ENCODE measurements at places on chromosomes 16 and 17.

GRCh38 chr17:16929757-16930520 is 42.0 kb downstream of the TNFRSF13B start:
- no peak for DNase-seq

GRCh38 chr17:27504188-27504995 is 48.1 kb downstream of the KSR1 start:
- DNase-seq, result no peak

DNA sequence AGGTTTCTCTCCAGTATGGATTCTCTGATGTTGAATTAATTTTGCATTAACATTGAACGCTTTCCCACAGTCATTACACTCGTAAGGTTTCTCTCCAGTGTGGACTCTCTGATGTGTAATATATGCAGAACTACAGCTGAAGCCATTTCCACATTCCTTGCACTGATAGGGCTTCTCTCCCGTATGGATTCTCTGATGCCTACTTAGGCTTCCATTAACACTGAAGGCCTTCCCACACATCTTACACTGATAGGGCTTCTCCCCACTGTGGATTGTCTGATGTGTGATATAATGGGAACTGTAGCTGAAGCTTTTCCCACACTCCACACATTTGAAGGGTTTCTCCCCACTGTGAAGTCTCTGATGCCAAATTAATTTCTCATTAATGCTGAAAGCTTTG is 7.2 kb upstream of the TLE7 start:
- no peak for DNase-seq

DNA sequence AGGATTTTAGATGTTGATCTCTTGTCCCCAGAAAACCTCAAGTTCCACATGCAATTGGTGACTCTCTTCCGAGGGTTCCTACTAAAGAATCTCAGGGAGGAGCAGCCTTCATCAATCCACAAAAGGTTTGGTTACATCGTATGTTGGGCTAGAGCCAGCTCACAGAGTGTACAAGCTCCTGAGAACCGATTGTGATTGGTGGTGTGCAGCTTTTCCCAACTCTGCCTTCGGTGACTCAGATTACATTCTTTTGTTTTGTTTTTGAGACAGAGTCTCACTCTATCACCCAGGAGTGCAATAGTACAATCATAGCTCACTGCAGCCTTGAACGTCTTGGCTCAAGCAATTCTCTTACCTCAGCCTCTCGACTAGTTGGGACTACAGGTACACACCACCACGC is 172.4 kb downstream of the PMP22 start:
- no peak for DNase-seq

DNA sequence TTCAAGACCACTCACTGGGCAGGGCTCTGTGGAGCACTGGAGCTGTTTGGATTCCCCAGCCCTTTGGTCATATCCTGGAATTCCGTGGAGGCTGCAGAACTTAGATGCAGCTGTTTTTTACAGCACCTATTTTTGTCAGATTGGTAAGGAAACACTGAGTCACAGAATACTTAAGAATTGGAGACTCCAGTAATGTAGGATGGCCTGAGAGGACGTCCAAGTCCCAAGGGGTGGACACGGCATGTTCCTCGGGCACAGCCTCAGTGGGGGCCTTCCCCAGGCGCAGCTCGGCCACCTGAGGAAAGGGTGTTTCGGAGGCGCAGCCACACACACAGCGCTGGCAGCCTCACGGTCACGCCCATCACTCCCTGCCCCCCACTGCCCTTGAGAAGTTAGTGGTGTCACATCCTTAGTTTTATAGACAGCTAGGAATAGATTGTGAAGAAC is 14.8 kb downstream of the PLD6 start:
- DNase-seq, result no peak

GRCh38 chr17:48589831-48590606 is at the start of gene HOXB3:
Gene HOXB3, minus strand, starts transcription at chr17:48590241. Its CDS starts 37,767 bp downstream, at chr17:48552474.
- DNase-seq, result no peak

- no peak for DNase-seq
Measured at GRCh38 chr16:80100846-80101451, 439.8 kb upstream of the DYNLRB2 start.

GRCh38 chr16:4097826-4098240 is 18.4 kb downstream of the ADCY9 start:
- DNase-seq, result no peak

DNA sequence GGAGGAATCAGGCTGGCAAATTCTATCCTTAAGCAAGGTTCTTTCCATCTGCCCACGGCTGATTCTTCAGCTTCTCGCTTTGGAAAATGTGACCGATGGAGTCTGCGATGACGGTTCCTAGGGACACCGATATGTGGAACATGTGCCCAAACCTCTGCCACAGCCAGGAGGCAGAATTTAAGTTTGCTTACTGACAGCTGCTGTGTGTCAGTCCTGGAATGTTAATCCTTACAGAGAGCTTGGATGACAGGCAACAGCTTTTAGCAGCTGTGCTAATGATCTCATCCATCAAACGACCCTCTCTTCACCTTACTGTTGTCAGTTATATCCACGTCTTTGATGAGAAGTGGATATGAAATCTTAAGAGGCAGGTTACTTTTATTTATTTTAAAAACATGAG is 11.4 kb upstream of the MYH13 start:
- no peak for DNase-seq

- no peak for DNase-seq
Measured at GRCh38 chr17:956905-957304, 22.7 kb downstream of the NXN start.

GRCh38 chr16:19704321-19705145 is 13.5 kb downstream of the KNOP1 start:
- DNase-seq, result no peak

- peak; percentile 55 for DNase-seq
Measured at GRCh38 chr17:77319211-77320043, 178.7 kb downstream of the SEC14L1 start.

GRCh38 chr16:86286991-86287663 is 223.2 kb upstream of the FOXF1 start:
- DNase-seq, result no peak

DNA sequence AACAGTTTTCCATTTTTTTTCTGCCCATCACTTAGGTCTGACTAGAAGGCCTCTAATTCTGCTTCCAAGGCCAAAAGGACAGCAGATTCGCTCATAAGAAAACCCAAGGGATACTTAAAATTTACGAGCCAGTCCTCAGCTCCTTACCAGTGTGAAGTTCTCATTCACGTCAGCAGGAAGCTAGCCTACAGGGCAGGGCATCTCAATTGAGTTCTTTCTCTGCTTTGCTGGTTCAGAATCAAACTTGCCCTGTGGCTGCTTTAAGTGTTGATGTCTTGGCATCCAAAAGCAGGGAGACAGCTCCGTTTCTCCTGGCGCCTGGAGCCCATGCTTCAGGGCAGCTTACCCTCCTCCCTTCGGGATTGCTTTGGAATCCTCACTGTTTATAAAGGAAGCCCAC is 136.0 kb downstream of the ANKFN1 start:
- DNase-seq, result no peak

GRCh38 chr16:66152823-66153393 is 213.6 kb upstream of the CDH5 start:
- no peak for DNase-seq

DNA sequence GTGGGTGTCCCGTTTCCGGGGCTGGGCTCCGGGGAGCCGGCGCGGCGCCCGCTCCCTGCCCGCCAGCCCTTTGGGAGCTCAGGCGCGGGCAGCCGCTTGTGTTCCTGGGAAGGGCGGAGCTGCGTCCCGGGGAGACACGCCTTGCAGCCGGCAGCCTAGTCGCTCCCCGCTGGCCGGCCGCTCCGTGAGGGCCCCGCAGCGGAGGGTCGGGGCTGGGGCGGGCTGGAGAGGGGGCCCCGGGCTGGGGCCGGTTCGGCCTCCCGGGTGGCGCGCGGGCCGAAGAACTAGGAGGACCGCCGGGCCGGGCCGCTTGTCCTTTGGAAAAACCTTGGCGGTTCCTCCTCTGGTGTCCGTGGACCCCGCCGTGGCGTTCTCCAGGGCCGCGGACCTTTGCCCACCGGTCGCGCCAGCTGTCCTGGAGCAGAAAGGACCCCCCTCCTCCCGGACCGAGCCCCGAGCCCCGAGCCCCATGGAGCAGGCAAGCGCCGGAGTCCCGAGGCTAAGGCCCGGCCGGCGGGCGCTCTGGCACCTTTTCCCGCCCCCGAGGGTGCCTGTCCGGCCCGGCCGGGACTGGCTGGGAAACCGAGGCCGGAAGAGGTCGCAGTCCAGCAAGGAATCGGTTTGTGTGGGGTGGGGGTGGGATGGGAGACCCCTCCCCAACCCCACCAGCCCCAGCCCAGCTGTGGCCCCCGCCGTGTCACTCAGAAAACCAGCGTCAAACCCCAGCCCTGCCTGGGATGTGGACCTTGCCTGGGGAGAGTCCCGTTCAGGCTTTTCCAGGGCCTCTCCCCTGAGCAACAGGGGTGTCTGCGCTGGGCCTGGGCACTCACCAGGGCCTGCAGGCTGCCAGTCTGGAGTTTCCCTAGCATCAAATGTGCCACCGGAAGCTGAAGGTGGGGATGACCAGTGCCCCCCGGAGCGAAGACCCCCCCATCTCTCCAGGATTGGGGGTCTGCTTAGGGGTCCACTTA is 6.8 kb upstream of the TBC1D3B start:
- DNase-seq, result no peak

DNA sequence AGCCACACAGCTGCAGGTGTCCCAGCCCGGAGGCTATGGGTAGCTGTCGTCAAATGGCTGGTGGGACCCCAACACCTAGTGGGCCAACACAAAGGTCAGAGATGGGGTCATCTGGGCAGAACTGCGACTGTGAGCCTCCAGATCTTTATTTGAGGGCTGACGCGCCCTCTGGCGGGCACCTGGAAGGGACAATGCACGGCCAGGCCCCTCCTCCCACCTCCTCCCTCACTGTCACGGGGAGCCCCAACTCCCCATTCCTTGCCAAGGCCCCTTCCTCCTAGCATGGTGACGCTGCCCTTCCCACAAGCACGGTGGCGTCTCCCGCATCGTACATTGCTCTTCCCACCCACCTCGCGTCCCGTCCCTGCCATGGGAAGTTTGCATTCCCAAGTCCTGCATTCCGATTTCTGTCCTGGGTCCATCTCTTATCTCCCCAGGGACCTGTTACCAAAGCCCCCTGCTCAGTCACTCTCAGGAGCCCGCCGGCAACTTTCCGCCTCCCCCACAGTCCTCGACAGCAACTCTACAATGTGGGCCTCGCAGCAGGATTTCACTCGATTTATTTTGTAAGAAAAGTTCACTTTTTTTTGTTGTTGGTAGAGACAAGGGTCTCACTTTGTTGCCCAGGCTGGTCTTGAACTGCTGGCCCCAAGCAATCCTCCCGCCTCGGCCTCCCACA is 1.0 kb downstream of the TLE7 start:
- no peak for DNase-seq

- DNase-seq, result no peak
Measured at GRCh38 chr16:9135797-9136196, 44.4 kb downstream of the HAPSTR1 start.

- no peak for DNase-seq
Measured at GRCh38 chr17:65794572-65794971, 233.1 kb upstream of the AXIN2 start.

GRCh38 chr16:57341441-57342303 is 16.9 kb upstream of the CCL22 start:
- DNase-seq, result no peak

DNA sequence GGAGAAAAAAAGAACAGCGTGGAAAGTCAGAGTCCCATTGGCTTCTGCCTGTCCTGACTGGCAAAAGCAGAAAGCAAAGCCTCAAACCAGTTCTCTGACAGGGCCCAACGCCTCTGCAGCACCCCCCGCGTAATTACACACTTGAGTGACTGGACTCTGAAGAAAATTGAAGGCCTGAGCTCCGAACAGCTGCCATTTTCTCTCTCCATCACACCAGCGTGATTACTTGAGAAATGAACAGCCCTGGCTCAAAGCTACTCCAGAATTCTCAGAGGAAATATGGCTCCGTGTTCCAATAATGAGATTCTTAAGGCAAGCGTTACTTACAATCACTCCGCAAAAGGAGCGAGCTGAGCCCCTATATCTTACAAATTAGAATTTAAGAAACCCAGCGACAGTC is 142.7 kb upstream of the C17orf78 start:
- no peak for DNase-seq

- DNase-seq, result no peak
Measured at GRCh38 chr17:72345536-72345935, 224.7 kb downstream of the SOX9 start.

- no peak for DNase-seq
Measured at GRCh38 chr17:51085150-51085805, 35.4 kb downstream of the SPAG9 start.

DNA sequence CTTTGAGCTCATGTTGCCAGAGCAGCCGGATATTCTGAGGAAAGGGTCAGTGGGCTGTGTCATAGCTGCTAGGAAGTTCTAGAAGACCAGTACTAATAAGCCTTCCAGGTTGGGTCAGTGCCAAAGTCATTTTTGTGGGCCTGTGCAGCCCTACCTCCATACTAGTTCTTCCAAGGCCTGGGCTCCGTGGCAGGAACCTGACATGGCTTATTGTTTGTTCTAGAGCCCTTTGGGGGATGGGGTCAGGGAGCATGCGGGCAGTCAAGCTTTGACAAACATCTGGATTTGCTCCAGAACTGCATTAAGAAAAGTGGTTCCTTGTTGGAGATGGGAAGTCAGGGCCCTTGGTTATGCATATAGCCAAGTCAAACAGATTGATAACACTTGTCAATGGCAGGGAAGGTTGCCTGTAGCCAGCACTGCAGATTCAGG is 7.6 kb downstream of the ALKBH5 start:
- DNase-seq, result no peak

GRCh38 chr16:17691899-17692176 is 221.1 kb upstream of the XYLT1 start:
- DNase-seq, result no peak

- DNase-seq, result no peak
Measured at GRCh38 chr16:81462683-81463082, 18.1 kb downstream of the CMIP start.

GRCh38 chr16:49441366-49441780 is 67.8 kb downstream of the C16orf78 start:
- DNase-seq, result peak; percentile 28

- no peak for DNase-seq
Measured at GRCh38 chr17:73678999-73679398, 34.8 kb upstream of the SDK2 start.

- DNase-seq, result no peak
Measured at GRCh38 chr16:73093146-73094144, 45.5 kb upstream of the ZFHX3 start.

DNA sequence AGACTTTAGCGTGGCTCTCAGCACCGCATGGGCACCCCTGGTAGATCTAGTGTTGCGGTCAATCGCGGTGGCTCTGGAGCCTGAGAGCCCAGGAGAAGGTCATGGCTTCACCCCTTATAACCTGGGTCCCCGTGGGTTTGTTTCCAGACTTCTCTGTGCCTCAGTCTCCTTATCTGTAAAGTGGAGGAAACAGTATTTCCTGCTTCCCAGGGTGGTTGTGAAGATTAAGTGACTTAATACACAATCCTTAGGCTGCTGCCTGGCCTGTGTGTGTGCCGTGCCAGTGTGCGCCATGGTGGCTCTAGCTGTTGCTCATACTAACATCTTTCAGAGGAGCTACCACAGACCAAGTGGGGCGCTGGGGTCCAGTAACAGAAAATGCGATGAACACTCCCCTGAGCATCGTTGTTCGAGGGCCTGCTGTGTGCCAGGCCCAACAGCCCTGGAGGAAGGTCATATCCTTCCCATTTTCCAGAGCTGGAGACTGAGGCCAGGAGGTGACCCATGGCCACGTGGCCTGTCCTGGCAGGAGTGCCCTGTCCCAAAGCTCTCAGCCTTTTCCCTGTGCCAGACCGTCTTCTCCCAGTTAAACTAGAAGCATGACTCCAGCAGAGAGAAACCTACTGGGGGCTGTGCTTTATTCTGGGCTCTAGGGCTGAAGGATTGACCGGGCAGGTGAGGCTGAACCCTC is 70.1 kb downstream of the CMIP start:
- no peak for DNase-seq

GRCh38 chr17:66647391-66647983 is 187.4 kb upstream of the CACNG5 start:
- no peak for DNase-seq
